Peyer's patch (tissue), 4 donors: ENCODE measurements at places on chromosomes 7 and 10.

- DNase-seq: peak; percentile 30
These were observed 28.9 kb downstream of the PPIF start for GRCh38 chr10:79376078-79376628.

DNA sequence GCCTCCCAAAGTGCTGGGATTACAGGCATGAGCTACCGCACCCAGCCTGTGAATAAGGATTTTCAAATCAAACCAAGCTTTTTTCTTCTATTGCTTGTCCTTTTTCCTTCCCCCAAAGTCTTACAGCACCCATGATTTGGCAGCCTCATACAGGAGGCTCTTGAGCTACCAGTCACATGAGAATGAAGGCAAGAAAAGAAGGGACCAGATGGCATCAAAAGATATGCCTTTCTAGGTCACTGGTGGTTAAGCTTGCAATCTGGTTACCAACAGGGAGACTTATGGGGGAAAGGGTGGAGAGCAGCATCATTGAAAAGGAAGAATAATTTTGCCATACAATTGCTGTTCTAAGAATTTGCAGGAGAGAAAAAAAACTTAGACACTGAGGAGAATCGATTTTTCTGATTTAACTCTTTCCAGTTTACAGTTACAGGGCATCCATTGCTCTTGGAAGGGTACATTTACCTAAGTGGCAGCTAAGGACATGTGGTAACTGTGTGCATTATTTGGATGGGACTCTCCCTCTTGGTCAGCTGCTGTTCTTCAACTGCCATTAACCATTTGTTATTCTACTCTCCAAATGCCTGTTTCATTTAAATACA lies 29.5 kb downstream of the SMNDC1 start:
- DNase-seq: no peak

GRCh38 chr10:107480781-107481180 lies 316.3 kb upstream of the SORCS1 start:
- no peak for DNase-seq

- no peak for DNase-seq
These were observed 14.2 kb downstream of the SLC29A3 start for GRCh38 chr10:71333129-71333887.

DNA sequence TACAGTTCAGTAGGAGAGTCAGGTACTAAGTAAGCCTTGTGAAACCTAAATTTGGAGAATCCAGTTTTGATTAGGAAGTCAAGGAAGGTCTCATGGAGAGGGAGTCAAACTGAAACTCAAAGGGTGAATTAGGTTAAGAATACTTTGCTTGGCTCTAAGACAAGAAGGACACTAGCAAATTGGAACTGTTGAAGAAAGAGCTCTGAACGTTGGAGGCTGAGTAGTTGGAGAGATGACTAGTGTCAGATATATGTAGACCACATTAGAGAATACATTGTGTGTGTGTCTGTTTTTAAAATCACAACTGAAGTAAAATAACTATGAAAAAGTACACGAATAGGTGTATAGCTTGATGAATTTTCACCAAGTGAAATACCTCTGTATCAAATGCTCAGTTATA lies 6.3 kb downstream of the VPS26A start:
- DNase-seq: no peak

DNA sequence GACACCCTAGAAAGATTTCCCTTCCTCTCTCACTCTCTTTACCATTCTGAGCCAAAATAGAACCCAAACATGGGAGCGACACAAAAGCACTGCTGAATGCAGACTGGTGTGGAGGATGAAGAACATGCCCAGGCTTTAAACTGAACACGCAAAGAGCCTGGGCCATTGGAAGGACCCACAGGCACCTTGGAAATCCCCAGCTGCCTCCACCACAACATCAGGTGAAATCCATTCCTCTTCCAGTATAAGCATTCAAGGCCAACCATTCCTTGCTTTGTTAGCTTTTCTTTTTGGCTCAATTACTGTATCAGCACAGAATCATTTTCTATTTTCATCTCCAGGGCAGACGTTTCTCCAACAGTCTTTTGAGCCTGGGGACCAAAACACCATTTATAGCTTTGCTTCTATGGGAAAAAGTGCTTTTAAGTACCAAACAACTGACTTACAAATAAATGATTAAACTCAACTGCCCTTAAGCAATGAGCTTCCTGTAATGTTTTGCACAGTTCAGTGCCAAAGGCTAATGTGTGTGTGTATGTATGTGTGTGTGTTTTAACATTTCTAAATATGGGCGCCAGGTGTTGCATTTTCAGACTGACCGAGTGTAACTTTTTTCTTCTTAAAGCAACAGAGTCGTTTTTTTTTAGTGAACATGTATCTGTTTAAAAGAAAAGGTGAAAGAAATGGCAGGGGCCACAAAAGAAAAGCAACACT lies 16.2 kb upstream of the BLNK start:
- no peak for DNase-seq

GRCh38 chr10:67869996-67870395 lies 14.5 kb upstream of the SIRT1 start:
- no peak for DNase-seq

- no peak for DNase-seq
These were observed 407.0 kb downstream of the HTR7 start for GRCh38 chr10:90450797-90451196.

- no peak for DNase-seq
These were observed 150.2 kb downstream of the SEC23IP start for GRCh38 chr10:120042705-120043104.

DNA sequence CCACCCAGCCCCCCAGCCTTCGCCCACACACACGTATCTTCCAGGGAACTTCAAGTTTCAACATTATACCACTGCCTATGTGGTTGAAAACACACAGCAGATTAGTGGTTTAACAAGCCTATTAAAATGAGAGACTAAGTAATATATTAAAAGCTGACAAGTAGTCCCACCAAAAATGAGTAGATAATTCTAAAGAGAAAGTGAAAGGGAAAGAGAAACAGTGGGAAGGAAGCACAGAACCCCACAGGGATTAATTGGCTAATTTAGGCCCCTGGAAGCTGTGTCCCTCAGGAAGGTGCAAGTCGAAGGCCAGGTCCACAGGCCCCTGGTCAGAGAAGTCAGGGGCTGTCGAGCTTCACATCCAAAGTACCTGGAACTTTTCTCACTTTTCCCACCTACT lies 210.5 kb upstream of the YAE1 start:
- DNase-seq: no peak

- DNase-seq: no peak
These were observed 376.2 kb upstream of the TPK1 start for GRCh38 chr7:145212050-145212449.

DNA sequence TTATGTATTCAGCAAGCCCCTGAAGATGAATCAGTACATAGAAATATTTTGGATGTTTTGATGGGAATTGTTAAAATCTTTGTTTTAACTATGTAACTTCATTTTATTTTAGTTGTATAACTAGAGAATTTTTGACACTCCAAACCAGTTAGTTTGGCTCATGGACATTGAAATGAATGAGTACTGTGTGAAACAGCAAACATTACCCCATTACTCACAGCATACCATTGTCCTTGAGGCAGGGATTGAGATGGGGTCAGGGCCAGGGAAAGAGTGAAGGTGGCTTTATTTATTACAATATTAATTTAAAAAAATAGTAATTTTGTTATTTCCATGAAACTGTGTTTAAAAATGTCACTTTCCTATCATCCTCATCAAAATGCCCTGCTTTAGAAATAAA lies 4.8 kb upstream of the BMPER start:
- DNase-seq: no peak

- no peak for DNase-seq
These were observed 3.7 kb upstream of the ELMO1 start for GRCh38 chr7:37452346-37452745.

DNA sequence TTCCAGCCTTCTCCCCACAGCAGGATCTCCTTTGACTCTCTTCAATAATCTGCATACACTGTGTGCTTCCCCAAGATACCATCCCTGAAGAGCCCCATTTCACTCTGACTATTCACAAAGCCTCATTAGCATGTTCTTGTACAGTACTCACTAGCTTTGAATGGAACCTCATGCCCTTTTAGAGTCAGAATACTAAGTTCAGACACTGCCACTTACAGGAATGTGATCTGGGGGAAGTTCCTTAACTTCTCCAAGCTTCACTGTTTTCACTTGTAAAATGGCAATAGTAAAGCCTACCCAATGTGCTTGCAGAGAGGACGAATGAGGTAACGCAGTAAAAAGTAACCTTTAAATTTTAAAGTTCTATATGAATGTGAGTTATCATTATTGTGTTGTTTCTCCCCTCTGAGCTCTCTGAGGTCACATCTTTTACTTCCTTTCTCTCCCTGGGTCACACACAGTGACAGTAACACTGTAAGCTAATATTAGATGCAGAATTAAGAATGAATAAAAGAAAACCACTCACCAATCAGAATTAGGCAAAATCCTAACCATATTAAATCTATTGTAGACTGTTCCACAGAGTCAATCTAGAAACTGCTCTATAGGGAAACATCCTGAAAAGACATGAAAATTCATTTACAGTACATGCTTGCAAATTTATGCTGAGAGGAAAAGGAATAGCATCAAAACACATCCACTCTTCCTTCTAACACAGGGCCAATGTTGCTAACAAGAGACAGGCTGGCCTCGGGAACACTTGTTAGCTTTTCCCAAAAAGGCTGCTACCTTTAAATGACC lies 64.2 kb upstream of the IL6 start:
- DNase-seq: no peak

DNA sequence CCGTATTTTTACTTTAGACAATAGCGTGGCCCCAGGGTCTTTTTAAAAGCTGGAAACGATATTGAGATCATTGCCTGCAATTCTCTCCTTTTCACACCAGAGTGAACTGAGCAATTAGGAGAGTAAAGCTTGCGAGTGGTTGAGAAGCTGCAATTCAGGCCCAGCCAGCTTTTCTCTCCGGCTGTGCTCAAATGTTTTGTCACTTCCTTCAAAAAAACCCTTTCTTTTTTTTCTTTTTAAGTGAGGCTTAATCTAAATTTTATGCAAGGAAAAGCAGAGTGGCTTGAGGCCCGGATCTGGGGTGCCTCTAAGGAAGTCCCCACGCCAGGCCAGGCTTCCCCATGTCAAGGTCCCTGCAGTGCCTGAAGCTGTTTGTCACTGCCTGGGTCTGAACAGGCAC lies 433.9 kb downstream of the GLRX3 start:
- no peak for DNase-seq

DNA sequence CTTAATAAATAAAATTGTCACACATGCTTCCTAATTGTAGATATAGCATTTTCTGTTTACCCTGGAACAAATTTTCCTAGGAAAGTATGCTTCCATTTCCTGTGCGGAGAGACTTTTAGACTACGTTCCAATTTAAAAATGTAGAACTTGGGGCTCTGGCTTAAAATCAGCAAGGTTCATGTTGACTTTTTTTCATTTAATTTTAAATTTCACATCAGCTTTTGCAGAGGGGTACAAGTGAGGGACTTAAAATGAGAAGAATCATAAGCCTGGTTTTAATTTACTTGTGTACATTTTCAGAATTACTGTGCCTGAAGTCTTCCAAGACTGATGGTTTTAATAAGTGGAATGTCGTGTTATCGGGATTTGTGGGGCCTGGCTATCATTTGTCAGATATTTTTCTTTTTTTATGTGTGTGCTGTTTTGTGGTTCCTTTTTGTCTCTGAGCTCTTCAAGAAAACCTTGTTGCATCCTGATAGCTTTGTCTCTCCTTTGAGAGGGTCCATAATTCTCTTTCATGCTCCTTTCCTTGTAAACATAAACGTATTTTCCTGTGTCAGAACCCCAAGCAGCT lies 8.8 kb upstream of the ATRNL1 start:
- no peak for DNase-seq

DNA sequence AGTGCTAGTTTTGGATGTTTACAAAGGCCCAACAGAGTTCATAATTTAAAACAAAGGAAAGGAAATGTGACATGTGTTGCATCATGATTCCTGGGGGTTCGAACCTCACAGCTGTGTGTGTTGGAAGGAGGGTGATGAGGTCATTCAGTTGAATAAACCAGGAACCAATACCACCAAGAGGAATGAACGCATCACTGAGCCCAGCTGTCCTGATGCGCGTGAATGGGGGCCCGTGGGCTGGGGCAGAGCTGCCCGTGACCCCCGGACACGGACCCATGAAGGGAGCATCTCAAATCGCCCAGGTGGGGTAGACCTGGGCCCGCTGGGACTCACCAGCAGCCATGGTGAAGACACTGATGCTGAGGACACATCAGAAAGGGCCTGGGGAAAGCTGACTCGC lies 33.0 kb downstream of the BRI3 start:
- DNase-seq: no peak

- DNase-seq: peak; percentile 11
These were observed 24.0 kb downstream of the NEURL1 start for GRCh38 chr10:103517234-103518085.

- no peak for DNase-seq
These were observed 5.4 kb downstream of the PRKCQ start for GRCh38 chr10:6574664-6575176.

- no peak for DNase-seq
These were observed 1.0 kb upstream of the PILRA start for GRCh38 chr7:100372256-100372655.

DNA sequence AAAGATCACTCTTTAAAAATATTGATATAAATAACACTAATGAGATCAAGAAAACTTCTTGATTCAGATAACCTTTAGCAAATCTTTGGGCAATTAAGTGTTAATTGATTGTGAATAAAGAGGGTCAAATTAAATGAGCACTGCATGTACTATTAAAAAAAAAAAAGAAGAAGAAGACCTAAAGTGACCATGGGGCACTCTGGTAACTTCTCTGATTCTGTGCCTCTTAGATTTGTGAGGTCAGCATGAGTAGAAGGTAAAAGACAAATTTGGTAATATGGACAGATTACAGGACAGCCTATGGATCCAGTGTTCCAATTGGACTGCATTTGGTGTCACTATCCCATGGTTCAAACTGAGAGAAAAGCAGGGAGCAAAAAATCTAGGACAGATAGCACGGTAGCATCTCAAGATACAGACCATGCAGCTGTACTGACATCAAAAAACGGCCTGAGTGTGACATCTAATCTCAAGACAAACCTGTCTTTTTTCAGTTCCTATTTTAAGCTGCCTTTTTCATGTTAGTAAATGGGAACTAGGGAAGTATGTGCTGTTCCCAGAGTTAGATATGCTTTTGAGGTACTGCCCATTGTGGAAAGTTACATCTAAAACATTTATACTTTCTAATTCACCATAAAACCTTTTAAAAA lies 128.0 kb downstream of the KCND2 start:
- no peak for DNase-seq

DNA sequence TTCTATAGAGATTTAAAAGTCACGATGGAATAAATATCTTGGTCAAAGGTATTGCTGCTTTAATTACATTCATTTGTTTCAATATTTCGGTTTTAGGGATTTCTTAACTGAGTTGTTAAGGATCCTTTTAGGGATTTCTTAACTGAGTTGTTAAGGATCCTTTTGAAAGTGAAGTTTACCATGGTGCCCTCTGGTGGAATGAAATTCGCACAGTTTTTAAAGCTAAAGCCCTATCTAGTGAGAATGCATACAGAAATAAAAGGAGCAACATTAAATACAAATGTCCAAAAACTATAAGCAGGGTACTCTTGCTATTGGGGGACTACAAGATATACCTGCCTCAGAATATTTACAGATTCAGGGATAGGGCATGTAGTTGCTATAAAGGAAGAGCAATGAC lies 193.7 kb downstream of the RNLS start:
- peak; percentile 26 for DNase-seq
